Activated T-cell treated with anti-CD3 and anti-CD28 coated beads, Interleukin-2, amount 50 U/mL, for 48 hours (primary cell): ENCODE measurements at places on chromosomes 12 and 14.

GRCh38 chr12:25243680-25243990 is 7.1 kb downstream of the KRAS start:
- DNase-seq: no peak

DNA sequence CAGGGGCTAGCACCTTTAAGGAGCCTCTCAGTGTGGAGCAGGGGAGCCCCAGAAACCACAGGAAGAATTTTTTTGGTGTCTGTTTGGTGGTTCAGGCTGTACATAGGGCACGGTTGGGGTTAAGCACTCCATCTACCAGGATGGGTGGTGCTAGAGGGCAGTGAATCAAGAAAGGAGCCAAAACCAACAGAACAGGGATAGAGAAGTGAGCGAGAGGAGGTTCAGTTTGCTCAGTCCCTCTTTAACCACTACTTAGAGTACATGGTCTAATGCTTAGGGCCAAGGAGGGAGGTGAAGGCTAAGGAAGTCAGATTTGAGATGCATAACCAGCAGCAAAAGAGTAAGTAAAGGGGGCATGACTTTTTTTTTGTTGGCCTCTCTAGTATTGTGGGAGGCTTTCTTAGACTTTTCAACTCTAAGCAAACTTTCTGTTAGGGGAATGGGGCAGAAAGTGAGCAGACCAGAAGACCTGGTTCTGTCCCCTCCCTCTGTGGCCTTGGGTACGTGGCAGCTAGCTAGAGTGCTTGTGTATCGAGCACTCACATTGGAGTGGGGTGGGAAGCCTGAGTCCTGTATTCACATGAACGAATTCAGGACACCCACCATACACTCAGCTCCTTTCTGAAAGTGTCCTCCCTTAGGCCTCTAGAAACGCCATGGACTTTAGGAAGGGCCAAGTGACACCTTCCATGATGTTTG is 6.6 kb upstream of the NPFF start:
- no peak for DNase-seq

DNA sequence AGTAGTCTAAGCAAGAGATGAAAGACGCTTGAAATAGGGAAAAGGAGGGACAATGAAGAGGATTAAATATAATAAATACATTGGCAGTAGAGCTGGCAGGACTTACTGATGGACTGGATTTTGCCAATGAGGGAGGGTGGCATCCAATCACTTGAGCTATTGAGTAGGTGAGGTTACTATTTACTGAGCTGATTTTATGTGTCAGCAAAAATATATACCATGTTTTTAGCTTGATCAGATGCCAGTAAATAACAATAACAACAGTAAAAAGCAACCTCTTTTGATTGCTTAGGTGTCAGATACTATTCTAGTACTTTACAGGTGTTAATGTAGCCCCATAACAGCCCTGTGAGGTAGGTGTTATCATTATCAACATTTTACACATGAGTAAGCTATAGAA is 187.5 kb upstream of the LMNTD1 start:
- DNase-seq: no peak

DNA sequence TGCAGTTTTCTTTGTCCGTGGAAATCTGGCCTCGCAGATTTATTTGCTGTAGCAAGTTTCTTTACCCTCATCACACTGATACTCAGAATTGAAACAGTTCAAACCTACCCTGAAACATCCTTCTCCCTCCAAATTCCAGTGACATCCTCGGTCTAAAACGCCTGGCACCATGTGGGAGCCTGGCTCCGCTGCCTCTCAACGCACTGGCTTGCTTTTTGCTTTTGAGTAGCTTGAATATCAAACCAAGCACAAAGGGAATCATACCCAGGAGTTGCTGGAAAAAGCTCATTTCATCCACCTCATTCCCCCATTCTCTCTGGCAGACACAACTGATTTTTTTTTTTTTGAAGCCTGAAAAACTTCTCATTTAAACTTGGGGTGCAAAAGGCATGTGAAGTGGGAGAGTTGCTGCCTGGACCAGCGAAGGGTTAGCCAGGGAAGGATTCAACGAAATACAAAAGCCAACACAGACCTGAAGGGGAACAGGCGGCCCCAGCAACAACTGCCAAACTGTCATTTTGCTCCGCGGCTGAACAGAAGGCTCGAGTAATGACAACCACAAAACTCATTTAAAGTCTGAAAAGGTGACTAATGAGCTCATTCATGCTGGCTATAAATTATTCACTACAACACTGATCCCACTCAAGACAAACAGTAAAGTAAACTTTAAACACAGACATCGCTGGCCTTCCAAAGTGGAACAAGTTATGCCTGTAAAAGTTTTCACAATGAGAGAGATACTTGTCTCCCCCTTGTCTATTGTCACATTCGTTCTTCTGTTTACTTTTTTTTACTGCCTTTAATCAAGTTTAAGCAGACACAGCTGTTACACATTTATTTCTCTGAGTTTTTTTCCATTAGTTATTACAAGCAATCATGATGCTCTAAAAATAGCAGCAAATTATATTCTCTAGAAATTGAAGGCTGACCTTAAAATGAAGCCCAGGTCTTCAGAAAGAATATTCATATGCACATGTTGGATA is 12.5 kb upstream of the FOXN3 start:
- peak; percentile 80 for DNase-seq

DNA sequence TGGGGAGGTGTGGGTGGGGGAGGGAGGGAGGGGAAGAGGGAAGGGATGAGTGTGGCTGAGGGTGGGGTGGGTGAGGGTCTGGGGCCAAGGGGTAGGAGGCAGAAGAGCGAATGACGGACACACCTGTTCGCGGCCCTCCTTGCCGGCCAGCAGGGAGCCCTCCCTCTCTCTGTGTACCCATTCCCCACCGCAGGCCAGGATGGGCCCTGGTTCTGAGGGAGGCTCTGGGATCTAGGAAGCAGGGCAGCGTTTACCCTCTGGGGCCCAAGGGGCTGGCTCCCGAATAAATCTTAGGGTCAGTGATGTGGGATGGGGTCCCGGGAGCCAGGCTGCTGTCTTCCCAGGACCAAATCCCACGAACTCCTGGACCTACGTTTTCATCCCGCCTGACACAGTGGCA is 46.0 kb upstream of the ESRRB start:
- no peak for DNase-seq

DNA sequence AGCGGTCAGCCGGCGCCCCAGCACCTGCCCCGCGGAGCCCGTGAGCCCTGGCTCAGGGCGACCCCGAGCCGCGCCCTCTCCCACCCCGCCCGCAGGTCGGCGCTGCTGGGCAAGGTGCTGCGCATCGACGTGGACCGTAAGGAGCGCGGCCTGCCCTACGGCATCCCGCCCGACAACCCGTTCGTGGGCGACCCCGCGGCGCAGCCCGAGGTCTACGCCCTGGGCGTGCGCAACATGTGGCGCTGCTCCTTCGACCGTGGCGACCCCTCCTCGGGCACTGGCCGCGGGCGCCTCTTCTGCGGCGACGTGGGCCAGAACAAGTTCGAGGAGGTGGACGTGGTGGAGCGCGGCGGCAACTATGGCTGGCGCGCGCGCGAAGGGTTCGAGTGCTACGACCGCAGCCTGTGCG is 14.4 kb downstream of the HHIPL1 start:
- DNase-seq: no peak

DNA sequence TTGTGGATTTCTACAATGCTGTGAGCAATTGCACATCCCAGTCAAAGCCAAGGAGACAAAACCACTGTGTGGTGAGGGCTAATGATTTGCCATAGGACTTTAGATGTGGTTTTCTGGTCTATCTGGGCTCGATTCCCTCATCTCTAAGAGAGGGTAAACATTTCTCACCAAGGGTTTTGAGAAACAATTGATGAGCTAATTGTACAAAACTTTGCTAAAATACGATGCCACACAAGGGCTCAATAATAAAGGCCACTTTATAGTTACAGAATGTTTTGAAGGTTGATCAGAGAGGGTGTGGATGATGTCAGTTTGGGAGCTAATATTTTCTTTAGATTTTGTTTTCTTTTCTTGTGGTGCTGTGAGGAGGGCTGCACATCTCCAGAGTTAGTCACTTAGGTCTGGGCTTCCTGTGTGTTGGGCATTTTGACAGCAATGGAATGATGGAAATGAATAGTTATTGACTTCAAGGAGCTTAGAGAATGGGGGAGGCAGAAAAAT is 60.8 kb upstream of the SLC38A4 start:
- no peak for DNase-seq

DNA sequence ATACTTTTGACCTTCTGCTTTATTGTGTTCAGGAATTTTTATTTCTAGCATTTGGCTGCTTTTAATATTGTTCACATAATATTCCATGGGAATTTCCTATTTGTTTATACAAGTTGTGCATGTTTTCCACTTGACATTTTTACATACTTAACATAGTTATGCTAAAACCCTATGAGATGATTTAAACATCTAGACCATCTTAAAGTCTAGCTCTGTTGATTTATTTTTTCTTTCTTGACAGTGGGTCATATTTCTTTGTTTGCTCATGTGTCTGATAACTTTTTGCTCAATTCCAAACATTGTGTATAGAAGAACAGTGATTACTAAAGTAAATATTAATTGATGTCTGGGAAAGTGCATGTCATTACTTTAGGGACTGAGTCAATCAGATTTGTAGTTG is 202.1 kb upstream of the PDZRN4 start:
- no peak for DNase-seq

GRCh38 chr14:89266754-89267153 is 150.3 kb downstream of the FOXN3 start:
- no peak for DNase-seq

GRCh38 chr14:55979096-55979495 is 139.1 kb upstream of the PELI2 start:
- no peak for DNase-seq

- DNase-seq: no peak
Observed at GRCh38 chr12:98973395-98973794, 328.3 kb downstream of the APAF1 start.

DNA sequence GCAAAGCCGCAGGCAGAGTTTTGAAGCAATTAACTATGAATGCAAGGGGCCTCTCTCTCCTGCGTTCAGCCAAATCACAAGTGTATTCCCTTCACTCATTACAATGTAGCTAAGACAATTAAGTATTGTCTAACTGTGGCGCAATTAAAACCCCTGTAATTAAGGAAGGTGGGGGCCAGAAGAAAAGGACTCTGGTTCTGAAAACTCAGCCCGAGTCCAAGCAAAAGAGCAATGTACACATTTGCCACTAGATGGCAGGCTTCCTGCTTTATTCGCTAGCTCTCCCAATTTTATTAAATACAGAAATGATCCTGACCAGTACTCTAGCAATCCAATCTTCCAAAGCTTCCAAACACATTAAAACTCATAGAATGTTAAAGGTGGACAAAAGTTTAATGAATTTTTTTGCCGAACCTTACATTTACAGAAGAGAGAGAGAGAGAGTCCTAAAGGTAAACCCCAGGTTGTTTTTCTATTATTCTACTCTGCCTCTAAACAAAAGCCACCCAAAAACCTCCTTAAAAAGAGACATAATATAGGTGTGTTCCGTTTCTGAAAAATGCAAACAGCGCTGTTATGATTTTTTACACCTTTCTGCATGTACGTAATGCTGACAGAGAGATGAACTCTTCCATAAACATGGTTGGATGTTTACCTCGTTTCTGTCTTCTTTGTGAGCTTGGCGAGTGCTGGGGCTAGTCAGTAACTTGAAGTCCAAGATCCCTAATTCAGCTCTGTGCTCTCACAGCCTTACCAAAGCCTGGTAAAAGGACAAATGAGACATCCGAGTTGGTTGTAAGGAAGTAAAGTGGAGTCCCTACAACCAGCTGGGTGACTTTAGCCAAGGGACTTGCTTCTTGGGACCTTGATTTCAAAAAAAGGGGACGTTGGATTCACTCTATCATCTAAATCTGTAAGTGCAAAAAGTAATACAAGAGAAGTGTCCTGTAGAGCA is 50.9 kb upstream of the VASH1 start:
- DNase-seq: no peak

DNA sequence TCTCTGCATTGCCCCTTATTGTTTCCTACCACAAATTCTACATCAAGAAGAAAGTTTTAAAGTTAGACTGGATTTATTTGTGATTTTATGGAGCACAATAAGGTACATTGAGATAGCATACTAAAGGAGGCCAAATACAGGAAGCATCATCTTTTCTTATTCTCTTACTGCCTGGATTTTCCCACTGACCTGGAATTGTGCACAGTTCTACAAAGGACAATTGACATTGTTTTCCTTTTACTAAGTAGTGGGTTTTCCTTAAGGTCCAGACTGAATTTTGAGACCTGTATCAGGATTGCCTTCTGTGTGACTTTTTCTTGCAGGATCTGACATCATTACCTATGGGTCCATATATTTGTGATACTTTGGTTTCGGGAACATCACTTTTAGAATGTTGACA is 18.8 kb upstream of the ZNF140 start:
- no peak for DNase-seq

GRCh38 chr12:31727192-31727591 is 1.6 kb downstream of the AMN1 start:
- no peak for DNase-seq

GRCh38 chr14:95871531-95871930 is 5.1 kb upstream of the TUNAR start:
- no peak for DNase-seq

DNA sequence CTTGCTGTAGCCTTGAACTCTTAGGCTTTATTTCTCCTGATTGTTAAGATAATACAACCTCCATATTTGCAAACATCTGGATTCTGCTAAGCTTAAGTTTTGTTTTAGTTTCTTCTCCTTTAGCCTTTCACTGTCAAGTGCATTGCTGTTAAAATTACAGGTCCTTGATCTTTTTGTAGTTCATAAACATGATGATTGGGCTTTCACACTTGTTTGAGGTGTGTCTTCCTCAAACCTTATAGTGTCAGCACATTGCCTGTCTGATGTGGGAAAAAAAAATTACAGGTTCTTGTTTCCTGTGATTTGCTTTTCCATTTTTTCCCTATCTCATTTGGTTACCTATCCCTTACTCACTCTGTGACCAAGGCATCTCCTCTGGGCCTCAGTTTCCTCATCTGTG is 59.2 kb downstream of the BICDL1 start:
- DNase-seq: no peak

DNA sequence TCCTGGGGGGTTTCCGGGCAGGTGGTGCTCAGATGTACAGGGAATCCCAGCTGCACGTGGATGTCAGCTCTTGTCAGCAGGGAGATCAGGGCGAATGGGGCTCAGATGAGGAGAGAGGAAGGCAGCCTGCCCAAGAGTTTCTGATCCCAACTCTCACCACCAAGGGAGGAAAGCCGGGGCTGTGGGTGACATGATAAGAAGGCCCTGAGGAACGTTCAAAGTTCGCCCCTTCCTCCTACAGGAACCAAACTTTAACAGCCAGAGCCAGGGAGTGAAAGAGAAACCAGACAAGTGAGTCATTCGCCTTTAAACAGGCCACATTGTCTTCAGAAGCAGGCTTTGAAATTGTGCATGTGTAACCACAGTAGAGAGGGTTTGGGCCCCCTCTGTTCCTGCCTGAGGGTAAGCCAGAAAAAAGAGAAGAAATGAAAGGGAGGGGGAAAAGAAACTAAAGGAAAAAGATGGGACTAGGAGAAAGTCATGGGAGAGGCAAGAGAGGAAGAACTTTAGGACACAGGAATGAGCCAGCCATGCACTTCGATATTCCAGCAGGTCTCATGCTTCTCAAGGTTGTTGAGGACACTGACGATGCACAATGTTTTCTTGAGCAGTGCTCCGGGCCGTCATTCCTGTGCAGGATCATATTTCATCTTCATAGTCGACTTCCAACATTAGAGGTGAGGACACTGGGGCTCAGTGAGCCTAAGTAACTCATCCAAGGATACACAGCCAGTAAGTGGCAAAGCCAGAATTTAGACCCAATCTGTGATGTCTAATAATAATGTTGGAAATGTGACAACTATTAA is 691.4 kb upstream of the TBX3 start:
- DNase-seq: peak; percentile 16
